Left cardiac atrium (tissue), 4 donors: ENCODE measurements at places on chromosomes 12 and 14.

DNA sequence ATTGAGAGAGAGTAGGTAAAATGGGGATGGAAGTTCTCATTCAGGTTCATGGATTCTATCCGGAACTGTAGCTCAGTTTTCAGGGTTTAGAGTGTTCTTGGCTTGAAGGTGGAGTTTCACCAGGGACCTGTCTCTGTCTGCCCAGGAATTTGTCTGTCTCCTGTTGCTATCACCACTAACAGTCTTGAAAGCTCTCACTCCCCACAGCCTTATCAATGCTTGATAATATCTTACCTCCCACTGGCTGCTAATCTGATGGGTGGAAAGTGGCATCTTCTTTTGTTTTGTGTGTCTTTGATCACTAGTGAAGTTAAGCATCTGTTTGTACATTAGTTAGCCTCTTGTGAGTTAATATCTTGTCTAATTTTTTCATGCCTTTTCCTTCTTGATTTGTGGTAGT lies 60.3 kb upstream of the TSPAN11 start:
- no peak for DNase-seq

DNA sequence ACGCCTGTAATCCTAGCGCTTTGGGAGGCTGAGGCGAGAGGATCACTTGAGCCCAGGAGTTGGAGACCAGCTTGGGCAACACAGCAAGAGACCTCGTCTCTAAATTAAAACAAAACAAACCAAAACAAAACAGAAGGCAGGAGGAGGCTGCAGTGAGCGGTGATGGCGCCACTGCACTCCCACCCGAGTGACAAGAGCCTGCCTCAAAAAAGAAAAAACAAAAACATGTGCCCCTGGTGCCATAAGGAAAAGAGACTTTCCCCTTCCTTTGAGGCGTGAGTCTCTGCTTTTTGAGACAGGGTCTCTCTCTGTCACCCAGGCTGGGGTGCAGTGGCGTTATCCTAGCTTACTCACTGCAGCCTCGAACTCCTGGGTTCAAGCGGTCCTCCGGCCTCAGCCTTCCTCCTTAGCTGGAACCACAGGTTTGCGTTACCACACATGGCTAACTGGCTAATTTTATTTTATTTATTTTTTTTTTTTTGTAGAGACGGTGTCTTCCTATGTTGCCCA lies 9.0 kb upstream of the EAPP start:
- no peak for DNase-seq

DNA sequence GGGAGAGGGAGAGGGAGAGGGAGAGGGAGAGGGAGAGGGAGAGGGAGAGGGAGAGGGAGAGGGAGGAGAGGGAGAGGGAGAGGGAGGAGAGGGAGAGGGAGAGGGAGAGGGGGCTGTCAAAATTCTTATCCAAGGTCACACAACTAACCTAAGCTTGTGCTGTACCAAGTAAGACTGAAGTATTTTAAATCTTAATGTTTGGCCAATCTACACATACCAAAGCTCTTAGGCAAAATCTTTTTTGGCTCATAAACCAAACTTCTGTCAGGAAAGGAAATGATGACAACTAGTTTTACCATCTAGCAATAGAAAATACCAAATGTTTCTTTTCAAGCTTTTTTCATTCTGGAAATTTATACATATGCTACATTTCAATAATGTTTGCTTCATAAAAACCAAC lies 33.8 kb downstream of the CCDC38 start:
- DNase-seq, result no peak

- no peak for DNase-seq
Observed at GRCh38 chr14:63603749-63604277, 37.9 kb downstream of the WDR89 start.
